ENCODE measurements at places on chromosomes 2 and 18. TPM values are rescaled to one million over a fixed set of nuclear protein-coding genes. Genes with fewer than 3 reads are reported as not detected.

GRCh38 chr2:120287183-120288015, 34.7 kb downstream of the RALB start:
- H3K36me3 ChIP-seq: peaks cover 7% of the 10 kb centered on the region
- no peaks in the 10 kb centered on the region for H3K27me3 ChIP-seq
- no peak overlapping the region for H3K4me3 ChIP-seq
- no peak overlapping the region for H3K27ac ChIP-seq
- H3K4me1 ChIP-seq: peaks cover 4% of the 10 kb centered on the region

DNA sequence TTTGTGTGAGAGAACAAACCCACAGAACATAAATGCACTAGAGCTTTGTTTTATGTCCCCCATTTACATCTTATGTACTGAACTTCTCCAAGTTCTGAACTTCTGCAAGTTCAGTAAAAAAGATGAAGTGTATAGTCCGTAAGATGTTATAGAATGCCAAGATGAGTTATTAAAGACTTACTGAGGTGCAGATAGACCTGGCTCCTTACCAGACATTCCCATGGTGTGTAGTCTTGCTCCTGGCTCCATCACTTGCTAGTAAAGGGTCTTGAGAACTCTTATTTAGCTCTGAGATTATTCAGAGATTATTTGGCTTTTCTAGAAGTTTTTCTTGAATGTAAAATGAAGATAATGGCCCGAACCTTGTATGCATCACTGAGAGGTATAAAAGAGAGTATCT, 16.8 kb downstream of the GULP1 start:
- no peaks in the 10 kb centered on the region for H3K4me1 ChIP-seq
- no peak for DNase-seq
- H3K36me3 ChIP-seq: no peaks in the 10 kb centered on the region

DNA sequence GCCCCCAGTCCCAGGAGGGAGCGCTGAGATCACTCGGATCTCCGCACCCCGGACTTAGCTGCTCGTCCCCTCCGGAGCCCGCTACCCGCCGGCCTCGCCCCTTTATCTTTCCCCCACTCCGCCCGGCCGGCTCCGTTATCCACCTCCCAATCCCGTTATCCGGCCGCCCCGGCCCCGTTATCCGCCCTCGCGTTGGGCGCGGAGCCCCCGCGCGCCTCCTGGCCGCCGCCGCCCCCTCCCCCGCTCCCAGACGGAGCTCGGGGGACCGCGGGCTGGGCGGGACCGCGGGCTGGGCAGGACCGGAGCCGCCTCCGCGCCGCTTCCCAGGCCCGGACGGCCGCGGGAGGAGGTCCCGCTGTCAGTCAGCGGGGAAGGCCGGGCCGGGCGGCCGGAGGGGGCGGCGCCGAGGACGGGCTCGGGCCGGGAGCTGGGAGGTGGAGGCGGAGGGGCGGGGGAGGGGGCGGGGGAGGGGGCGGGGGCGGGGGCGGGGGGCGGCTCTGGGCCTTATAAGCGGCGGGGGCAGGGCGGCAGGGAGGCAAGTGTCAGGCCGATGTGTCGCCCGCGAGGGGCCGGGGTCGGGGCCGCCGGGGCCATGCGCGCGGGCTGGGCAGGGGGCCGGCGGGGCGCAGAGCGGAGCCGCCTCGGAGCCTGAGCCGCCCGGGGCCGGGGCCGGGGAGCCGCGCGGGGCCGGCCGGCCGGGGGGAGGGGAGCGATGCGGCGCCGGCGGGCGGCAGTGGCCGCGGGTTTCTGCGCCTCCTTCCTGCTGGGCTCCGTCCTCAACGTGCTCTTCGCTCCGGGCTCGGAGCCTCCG, at the start of gene PKDCC:
Gene PKDCC, plus strand, starts transcription at position 534 of the 811 bp plus-strand sequence. Its CDS starts 179 bp downstream, at position 713.
- peaks cover 56% of the 10 kb centered on the region for H3K4me1 ChIP-seq
- H3K4me3 ChIP-seq: peak within 1 kb of the TSS; percentile 74
- no peaks in the 10 kb centered on the region for H3K36me3 ChIP-seq
- peak within 1 kb of the TSS; percentile 89 for H3K27ac ChIP-seq
- DNase-seq: peak; percentile 90
- H3K27me3 ChIP-seq: peaks cover 2% of the 10 kb centered on the region

DNA sequence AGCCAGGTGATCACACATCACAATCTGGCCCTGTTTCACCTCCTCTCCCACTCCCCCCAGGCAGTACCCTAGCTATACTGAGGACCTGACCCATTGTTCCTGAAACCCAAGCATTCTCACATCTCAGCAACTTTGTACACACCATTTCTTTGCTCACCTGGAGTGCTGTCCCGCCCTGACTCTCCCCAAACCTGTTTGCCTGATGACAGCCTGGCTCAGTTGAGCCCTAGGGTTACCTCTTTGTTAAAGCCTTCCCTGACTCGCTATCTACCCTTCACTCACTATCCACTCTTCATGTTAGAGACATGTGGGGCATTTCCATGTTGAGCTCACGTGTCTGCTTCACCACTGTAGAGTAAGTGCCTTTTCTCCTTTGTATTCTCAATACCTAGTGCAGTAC, 49.1 kb downstream of the GREB1L start:
- H3K4me3 ChIP-seq: no peak overlapping the region
- no peak overlapping the region for H3K27ac ChIP-seq
- H3K4me1 ChIP-seq: no peaks in the 10 kb centered on the region
- H3K36me3 ChIP-seq: no peaks in the 10 kb centered on the region

DNA sequence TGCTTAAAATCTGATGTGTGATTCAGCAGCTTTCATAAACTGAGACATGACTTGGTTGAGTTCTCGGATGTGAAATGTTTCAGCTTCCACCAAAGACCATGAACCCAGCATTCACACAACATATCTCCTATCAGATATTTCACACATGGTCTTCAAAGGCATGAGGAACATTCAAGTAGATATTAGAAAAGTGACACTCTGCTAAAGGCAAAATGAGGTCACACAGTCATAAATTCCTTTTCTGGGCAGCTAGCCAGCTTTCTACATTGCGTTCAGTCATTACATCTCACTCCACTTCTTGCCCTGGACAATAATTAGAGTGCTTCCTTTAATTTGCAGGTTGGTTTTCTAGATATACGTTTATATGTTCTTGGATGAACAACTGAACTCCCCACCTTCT, 96.7 kb downstream of the GAREM1 start:
- H3K27ac ChIP-seq: no peak overlapping the region
- no peaks in the 10 kb centered on the region for H3K4me1 ChIP-seq
- H3K27me3 ChIP-seq: no peaks in the 10 kb centered on the region
- H3K4me3 ChIP-seq: no peak overlapping the region
- no peaks in the 10 kb centered on the region for H3K36me3 ChIP-seq

DNA sequence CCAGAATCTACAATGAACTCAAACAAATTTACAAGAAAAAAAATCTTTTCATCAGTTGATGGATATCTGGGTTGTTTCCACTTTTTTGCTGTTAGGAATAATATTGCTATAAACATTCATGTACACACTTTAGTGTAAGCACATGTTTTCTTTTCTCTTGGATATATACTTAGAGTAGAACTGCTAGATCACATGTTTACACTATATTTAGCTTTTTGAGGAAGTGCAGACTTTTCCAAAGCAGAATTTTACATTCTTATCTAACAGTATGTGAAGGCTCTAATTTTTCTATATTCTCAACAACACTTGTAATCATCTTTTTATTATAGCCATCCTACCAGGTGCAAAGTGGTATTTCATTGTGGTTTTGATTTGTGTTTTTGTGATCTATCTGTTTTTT, 103.6 kb upstream of the RMP24 start:
- no peak overlapping the region for H3K4me3 ChIP-seq
- no peaks in the 10 kb centered on the region for H3K36me3 ChIP-seq
- no peak overlapping the region for H3K27ac ChIP-seq
- H3K4me1 ChIP-seq: no peaks in the 10 kb centered on the region
- no peak for DNase-seq

- DNase-seq: no peak
- no peaks in the 10 kb centered on the region for H3K27me3 ChIP-seq
- H3K36me3 ChIP-seq: no peaks in the 10 kb centered on the region
- peaks cover under 1% of the 10 kb centered on the region for H3K4me1 ChIP-seq
- no peak overlapping the region for H3K27ac ChIP-seq
Measured at GRCh38 chr18:62730941-62731340, 15.6 kb downstream of the PHLPP1 start.

DNA sequence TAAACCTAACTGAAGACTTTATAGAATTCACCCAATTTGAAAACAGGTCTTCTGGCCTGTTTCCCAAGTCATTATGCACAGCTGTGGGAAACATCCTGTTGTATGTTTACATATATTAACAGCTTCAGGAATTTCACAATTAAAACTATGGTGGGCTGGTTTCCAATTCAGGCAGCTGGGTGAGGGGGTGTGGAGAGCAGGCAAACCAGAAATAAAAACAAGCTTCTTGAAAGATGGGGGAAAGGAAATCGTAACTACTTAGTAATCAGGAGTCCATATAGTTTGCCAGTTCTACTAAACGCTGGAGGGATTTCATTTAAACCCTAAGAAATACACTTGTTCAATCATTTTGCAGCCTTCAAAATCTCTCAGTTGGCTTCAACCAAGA, 22.8 kb downstream of the ATP8B1 start:
- H3K27ac ChIP-seq: peak overlapping the region; percentile 57
- no peak overlapping the region for H3K4me3 ChIP-seq
- H3K4me1 ChIP-seq: no peaks in the 10 kb centered on the region

- no peak overlapping the region for H3K4me3 ChIP-seq
- DNase-seq: no peak
- H3K27me3 ChIP-seq: no peaks in the 10 kb centered on the region
- no peaks in the 10 kb centered on the region for H3K4me1 ChIP-seq
- no peaks in the 10 kb centered on the region for H3K36me3 ChIP-seq
Measured at GRCh38 chr2:24382363-24383073, 22.2 kb upstream of the ITSN2 start.

GRCh38 chr2:218002845-218003180, at the start of gene TNS1:
Gene TNS1, minus strand, starts transcription at chr2:218002995. Its CDS starts 123 bp downstream, at chr2:218002872.
- no peak for DNase-seq
- peak within 1 kb of the TSS; percentile 31 for H3K4me3 ChIP-seq
- no peaks in the 10 kb centered on the region for H3K27me3 ChIP-seq
- peaks cover 78% of the 10 kb centered on the region for H3K4me1 ChIP-seq
- H3K27ac ChIP-seq: peak within 1 kb of the TSS; percentile 83

DNA sequence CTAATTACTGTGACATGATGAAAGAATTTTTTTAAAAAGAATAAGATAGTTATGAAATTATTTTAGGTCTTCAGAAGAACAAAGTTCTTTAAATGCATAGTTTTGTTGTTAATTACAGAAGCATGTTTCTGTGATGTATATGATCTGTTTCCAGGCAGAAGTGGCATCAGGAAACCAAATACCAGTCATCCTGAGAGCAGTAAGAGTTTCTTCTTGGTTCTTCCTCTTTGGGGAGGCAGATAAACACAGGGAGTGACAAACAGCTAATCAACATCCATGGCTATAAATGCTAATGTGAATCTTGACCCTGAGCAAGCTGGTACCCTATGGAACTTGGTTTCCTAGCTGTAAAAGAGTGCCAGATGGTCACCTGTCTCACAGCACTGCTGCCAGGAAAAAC, 29.2 kb downstream of the WIPF1 start:
- no peak overlapping the region for H3K27ac ChIP-seq
- H3K4me1 ChIP-seq: no peaks in the 10 kb centered on the region
- H3K36me3 ChIP-seq: peaks cover 11% of the 10 kb centered on the region

DNA sequence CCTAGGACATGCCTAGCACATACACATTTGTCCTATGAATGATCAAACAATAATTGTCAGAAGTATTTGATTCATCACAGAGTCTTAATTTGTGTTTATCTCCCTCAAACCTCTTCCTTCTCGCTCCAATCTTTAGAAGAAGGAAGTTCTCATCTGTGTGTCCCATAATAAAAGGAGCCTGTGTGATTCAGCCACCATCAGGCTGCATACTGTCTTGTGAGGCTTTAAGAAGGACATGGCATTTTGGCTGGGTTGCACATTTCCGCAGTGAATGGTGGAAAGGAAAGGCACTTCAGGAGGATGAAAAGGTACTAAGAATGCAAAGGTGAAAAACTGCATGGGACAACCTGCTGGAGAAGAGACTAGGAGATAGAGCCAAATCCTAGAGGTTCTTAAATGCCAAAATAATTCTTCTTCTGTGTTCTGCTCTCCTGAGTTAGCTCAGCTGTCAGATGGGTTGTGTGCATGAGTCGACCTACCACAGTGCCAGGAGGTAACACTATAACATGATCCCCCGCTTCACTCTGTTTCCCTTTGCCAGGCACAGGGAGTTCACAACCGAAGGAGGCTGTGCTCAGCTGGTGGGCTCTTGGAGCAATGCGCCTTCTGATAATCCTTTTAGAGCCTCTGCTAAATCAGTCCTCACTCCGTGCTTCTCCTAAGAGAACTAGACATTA, 120.1 kb downstream of the IRS1 start:
- H3K4me3 ChIP-seq: no peak overlapping the region
- H3K4me1 ChIP-seq: no peaks in the 10 kb centered on the region
- H3K27ac ChIP-seq: no peak overlapping the region
- H3K27me3 ChIP-seq: no peaks in the 10 kb centered on the region
- no peak for DNase-seq
- no peaks in the 10 kb centered on the region for H3K36me3 ChIP-seq

GRCh38 chr2:197851451-197851850, 47.1 kb downstream of the PLCL1 start:
- no peak overlapping the region for H3K27ac ChIP-seq
- DNase-seq: no peak
- H3K4me3 ChIP-seq: no peak overlapping the region
- H3K4me1 ChIP-seq: no peaks in the 10 kb centered on the region
- H3K27me3 ChIP-seq: no peaks in the 10 kb centered on the region

- H3K27me3 ChIP-seq: no peaks in the 10 kb centered on the region
- H3K4me3 ChIP-seq: peak within 1 kb of the TSS; percentile 73
- no peak for DNase-seq
- H3K36me3 ChIP-seq: peaks cover 51% of the 10 kb centered on the region
- H3K27ac ChIP-seq: peak within 1 kb of the TSS; percentile 64
Measured at GRCh38 chr2:240567872-240568677, at the start of gene RNPEPL1. Gene RNPEPL1, plus strand, starts transcription at chr2:240568484. Its CDS starts 103 bp downstream, at chr2:240568587.

DNA sequence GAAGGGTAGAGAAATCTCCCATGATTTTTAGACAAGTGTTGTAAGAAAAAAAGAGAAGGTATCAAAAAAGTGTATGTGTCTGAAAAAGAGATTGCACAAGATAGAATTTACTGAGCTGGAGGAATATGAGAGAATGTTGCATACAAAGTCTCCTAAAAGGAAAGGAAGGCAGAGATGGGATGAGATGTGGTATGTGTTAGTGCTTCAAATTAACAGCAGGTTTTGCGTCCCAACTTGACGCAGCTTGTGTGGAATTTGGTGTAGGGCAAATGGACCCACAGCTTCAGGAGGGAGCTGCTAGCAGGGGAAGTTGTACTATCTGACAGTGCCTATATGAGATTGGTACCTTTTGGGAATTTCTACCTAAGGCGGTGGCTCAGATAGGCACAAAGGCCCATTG, 9.0 kb upstream of the RASGRP3 start:
- no peak overlapping the region for H3K27ac ChIP-seq
- no peaks in the 10 kb centered on the region for H3K4me1 ChIP-seq
- no peaks in the 10 kb centered on the region for H3K36me3 ChIP-seq
- H3K27me3 ChIP-seq: no peaks in the 10 kb centered on the region
- H3K4me3 ChIP-seq: no peak overlapping the region
- DNase-seq: no peak

The TTL gene
- 60.5 TPM for total RNA-seq

The LIMS4 gene
- 2.6 TPM for total RNA-seq

The C1D gene
- 19.5 TPM for total RNA-seq

The PTPRN gene
- total RNA-seq: 12.6 TPM

The ERBB4 gene
- total RNA-seq: 21.6 TPM

The CYP1B1 gene
- total RNA-seq: 102 TPM
